H54 (cell line): ENCODE measurements at places on chromosomes 13 and 19.
A peak's percentile ranks its signal among the peaks of the same experiment; 100 is the strongest.

GRCh38 chr13:46556418-46556779 lies 3.4 kb downstream of the LRCH1 start:
- no peak for DNase-seq

- DNase-seq = no peak
These were observed 340.6 kb downstream of the TEX29 start for GRCh38 chr13:111661052-111661451.

- DNase-seq = no peak
These were observed 2.8 kb upstream of the NLRP12 start for GRCh38 chr19:53826876-53827275.

DNA sequence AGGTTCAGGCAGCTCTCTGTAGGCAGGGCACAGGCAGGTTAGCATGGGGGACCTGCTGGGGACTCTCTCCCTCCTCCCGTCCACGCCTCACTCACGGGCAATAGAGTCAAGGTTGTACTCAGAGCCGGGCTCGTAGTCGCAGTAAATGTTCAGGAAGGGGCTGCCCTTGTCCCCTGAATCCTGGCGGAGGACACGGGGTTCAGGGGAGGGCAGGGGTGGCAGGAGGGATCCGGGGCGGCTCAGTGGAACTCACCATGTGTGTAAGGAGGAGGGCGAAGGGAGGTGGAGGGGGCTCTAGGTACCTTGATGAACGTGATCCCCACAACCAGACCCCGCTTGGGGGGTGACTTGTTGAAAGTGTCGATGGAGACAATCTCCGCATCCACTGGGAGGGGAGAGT lies 819 bp downstream of the KPTN start:
- DNase-seq = no peak

DNA sequence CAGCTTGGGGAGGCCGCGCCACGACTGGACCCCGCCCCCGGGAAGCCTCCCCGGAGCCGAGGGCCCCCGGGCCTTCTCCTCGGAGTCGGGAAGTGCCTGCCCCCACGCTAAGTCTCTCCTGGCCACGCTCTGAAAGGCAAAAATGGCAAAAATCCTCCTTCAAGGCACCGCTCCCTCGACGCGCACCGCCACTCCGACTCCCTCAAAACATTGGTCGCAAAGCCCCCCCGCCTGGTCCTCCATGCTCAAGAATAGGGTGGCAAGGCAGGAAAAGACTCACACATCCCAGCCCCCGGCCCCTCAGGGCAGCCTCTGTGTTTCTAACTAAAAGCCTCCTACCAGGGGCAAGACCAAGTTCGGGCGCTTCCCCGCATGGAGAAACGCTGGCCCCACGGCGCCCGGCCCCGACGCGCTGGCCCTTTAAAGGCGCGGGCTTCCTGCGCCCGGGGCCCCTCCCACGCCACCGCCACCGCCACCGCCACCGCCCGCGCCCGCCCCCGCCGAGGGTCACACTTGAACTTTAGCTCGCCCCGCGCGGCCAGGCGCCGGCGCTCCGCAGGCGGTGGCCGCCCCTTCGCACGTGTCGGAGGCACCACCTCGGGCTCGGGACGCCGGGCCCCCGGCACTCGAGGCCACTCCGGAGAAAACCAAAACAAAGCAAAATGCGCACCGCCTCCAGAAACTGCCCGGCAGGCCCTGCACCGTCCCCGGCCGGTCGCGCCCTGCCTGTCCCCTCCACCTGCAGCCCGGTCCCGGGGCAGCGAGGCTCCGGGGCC lies 1.9 kb downstream of the FOXO1 start:
- no peak for DNase-seq

DNA sequence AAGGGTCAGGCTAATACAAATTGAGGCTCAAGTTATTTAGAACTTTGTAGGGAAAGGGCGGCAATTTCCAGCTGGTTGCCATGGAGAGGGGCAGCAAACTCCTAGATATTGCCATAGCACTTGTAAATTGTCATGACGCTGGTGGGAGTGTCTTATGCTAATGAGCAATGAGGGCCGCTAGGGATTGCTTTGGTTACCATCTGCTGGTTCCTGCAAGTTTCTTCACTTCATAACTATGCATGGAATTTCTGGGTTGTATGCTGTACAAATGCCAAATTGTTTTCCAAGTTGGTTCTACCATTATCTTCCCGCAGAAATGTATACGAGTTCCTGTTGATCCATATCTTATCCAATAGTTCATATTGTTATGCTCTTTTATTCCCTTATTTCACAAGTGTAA lies 1339.4 kb downstream of the EFNB2 start:
- peak; percentile 28 for DNase-seq

- no peak for DNase-seq
These were observed 1.1 kb downstream of the PDE4A start for GRCh38 chr19:10421240-10422045.

GRCh38 chr19:4889034-4889815 lies 13.5 kb downstream of the ARRDC5 start:
- peak; percentile 68 for DNase-seq

- DNase-seq = no peak
These were observed 62.8 kb upstream of the STARD13 start for GRCh38 chr13:33348366-33348765.

GRCh38 chr19:44839276-44839675 lies 6.8 kb upstream of the NECTIN2 start:
- no peak for DNase-seq

DNA sequence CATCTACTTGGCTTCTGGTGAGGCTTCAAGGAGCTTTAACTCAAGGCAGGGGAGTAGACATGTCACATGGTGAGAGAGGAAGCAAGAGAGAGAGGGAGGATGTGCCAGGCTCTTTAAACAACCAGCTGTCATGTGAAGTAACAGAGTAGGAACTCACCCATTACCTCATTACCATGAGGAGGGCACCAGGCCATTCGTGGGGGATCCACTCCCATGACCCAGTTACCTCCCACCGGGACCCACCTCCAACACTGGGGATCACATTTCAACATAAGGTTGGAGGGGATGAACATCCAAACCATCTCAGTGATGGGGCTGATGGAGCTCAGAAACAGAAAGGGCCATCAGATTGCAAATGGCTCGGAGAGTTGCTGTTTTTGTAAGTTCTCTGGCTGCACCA lies 12.9 kb downstream of the VSTM2B start:
- DNase-seq = no peak

DNA sequence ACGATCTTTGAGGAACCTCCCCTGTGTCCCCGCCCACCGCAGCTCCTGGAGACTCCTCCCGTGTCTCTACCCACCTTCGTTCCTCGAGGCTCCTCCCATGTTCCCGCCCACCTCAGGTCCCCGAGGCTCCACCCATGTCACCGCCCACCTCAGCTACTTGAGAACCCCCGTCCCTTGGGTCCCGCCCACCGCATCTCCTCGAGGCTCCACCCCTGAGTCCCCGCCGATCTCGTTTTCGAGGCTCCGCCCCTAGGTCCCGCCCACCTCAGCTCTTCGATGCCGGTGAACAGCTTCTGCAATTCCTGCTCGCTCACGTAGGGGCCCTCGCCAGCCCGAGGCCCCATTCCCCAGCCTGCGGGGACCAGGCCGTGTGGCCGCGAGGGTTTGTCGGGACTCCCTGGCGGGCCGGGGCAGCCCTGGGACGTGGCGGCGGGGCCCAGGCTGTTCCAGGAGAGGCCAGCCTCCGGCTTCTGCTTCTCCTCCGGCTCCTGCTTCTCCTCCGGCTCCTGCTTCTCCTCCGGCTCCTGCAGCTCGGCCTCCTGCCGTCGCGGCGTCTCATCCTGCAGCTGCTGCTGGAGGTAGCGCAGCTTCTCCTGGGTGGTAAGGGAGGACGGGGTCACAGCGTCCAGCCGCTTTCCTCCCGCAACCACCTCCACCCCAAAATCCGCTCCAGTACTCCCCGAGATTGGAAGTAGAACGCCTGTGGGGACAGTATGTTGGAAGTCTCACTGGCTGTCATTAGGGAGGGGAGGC lies 16.7 kb downstream of the TSKS start:
- no peak for DNase-seq

GRCh38 chr13:33284916-33285315 lies 639 bp downstream of the STARD13 start:
- no peak for DNase-seq

DNA sequence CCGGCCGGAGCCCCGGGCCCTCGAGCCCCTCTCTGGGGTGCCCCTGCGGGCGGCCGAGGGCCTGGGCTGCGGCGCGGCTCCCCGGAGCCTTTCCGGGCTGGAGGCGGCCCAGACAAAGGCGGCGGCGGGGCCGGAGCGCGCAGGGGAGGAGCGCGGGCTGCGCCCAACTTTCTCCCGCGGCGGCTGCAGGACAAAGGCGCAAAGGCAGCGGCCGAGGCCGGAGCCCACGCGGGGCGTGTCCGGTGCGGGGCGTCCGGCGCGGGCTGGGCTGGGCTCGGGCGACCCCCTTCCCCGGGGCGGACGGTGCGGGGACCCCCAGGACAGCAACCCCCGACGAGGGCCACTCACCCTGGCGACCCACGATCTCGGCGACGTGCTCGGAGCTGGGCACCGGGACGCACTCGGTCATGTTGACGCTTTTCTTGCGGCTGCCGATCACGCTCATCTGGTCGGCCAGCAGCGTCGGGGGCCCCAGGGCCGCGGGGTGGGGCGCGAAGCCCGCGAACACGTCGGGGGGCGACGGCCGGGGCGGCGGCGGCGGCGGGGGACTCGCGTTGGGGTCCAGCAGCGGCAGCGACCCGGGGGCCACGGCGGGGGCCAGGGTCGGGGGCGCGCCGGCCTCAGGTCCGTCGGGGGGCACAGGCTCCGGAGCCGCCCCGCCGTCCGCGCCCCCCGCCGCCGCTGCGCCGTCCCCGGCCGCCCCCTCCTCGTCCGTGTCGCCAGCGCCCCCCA lies 843 bp downstream of the MEX3D start:
- DNase-seq = peak; percentile 49

- DNase-seq = no peak
These were observed 13.0 kb downstream of the PGLYRP1 start for GRCh38 chr19:46009530-46010510.

DNA sequence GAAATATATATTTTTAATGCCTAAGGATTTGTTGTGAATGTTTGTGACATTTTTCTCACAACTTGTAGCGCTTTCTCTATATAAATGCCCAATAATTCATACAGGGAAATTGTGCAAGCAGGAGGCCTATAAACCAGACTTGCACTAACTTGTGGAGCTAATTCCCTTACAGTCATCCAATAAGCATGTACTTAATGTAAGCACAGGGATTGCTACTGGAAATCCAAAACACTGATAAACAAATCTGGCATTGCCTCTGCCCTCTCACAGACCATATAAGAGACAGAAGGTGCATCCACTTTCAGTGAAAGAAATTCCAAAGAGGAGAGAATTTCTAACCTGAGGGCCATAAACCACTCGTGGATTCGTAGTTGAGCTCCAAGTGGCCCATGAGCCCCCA lies 518.8 kb downstream of the MYO16 start:
- no peak for DNase-seq

GRCh38 chr19:17333611-17334413 lies 843 bp downstream of the ANO8 start:
- peak; percentile 95 for DNase-seq

DNA sequence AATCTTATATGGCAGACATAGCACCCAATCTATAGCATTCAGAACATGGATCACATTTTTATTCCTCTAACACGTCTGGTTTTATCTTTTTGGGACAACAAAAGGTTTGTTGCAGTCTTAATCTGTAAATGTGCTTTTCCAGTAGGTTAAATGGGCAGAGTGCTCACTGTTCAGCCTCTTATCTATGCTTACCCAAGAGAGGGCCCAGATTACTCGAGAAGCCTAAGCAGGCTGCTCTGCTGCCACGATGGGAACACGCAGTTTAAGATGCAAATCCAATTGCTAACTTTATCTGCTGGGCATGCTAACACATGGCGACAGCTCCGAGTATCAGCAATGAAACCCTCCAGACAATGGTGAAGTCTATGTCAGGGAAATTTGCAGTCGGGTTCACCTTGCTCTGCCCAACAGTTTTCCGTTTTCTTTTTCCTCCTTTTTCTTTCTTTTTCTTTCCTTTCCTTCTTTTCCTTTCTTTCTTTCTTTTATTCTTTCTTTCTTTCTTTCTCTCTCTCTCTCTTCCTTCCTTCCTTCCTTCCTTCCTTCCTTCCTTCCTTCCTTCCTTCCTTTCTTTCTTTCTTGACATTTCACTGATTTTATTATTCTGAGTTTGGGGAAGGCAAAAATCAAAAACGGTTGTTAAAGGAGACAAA lies 115.3 kb downstream of the RBM26 start:
- no peak for DNase-seq

DNA sequence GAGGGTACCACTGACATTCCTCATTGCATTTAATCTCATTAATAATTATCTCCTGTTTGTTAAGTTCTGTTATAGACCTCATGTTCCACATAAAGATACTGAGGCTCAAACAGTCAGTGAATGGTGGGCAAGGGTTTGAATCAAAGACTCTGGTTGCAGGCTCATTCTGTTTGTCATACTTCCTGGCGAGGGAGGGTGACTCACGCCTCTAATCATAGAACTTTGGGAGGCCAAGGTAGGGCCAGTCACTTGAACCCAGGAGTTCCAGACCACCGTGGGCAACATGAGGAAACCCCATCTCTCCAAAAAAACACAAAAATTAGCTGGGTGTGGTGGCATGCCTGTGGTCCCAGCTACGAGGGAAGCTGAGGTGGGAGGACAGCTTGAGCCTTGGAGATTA lies 220.7 kb upstream of the MIR17HG start:
- no peak for DNase-seq

DNA sequence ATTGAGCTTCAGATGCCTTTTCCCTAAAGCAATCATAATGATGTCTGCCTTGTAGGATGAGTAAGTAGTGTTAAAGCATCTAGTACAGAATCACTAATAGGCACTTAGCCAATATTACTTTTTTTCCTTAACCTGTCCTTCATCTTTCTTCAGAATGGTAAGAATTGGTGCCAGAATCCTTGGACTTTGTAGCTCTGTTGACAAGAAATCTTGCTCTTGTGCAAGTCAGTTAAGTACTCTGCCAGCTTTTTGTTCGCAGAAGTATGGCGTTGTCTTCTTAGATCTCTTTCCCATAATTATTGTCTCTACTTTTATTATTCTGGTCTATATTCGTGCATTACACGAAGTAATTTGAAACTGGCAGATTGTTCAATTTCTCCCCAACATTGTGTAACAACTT lies 554.5 kb downstream of the PCDH9 start:
- DNase-seq = no peak

- DNase-seq = no peak
These were observed 73.2 kb upstream of the MBNL2 start for GRCh38 chr13:97148894-97149293.

- DNase-seq = no peak
These were observed 76.2 kb downstream of the SLC15A1 start for GRCh38 chr13:98676239-98676638.

- no peak for DNase-seq
These were observed 57.0 kb downstream of the NUFIP1 start for GRCh38 chr13:44932171-44932849.

GRCh38 chr13:98299235-98299965 lies 122.3 kb upstream of the RNF113B start:
- DNase-seq = no peak

GRCh38 chr13:44079413-44080205 lies 199.9 kb downstream of the LACC1 start:
- no peak for DNase-seq

- DNase-seq = no peak
These were observed 1677.7 kb downstream of the OLFM4 start for GRCh38 chr13:54706336-54706735.

DNA sequence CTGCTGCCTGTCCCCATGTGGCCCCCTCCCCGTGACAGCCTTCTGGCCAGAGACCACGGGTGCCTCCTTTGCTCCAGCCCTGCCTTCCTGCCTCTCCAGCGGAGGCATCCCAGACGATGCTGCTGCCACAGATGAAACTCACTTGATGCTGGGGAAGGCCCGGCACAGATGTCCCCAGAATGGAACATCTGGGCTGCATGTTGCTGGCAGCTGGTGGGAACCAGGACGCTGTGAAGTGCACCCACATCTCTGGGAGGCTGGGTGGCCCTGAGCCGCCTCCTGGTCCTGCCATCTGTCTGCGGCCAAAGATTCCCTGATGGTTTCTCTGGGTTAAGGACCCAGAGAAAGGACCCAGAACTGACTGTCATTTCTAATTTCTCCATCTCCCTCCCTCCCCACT lies 51.9 kb upstream of the PTPRS start:
- no peak for DNase-seq
